ENCODE measurements at places on chromosomes 3 and 15.

GRCh38 chr3:189316296-189317019 lies 144.7 kb downstream of the TPRG1 start:
- no peak for DNase-seq

- no peak for DNase-seq
Observed at GRCh38 chr15:69505956-69506556, 53.4 kb downstream of the RPLP1 start.

DNA sequence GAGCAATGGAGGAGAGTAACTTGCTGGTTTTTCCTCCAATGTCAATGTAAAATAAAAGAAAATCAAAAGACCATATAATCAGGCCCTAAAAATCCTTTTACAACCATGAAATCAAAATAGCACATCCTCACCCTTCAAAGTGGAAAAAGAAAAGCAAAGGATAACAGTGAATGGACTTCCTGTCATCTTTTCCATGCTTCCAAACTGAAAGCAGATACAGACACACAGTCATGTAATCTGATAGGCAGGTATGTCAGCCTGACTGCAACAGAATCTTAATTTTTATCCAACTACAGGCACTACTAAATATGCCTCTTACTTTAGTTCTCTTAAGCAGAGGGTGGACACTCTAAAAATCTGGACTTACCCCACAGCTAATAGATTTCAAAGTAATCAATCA lies 27.8 kb upstream of the IGDCC4 start:
- no peak for DNase-seq

DNA sequence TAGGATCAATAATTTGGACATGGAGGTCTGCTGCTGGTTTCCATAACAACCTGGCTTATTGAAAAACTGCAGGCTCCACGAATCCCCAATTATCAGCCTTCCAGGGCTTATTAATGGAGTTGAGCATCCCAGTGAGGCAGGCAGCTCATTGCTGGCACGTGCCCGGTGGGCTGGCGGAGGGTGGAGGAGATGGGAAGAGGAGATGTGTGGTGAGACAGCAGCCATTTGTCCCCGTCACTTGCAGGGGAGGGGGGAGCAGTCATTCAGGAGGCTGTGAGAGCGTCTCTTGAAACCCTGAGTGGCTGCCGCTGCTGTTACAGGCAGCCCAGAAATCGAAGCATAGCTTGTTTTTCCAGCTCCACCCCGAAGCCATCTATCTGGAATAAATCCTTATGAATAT lies 70.6 kb downstream of the GAP43 start:
- DNase-seq, result no peak

DNA sequence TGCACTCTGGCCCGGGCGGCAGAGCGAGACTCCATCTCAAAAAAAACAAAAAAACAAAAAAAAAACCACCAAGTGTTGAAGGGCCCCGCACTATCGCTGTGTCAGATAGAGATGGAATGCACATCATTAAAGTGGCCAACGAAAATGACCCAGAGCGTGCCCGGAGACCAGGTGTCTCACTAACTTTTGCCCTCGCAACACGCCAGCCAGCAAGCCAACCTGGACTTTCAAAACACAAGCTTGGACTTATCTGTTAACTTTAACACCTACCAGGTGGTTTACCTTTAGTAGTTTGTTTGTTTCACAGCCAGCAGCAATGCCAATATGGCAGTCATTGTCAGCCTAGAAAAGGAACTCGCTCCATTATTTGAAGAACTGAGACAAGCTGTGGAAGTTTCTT lies 28.6 kb downstream of the FAM174B start:
- DNase-seq, result no peak

GRCh38 chr15:77597804-77598453 lies 34.8 kb downstream of the LINGO1 start:
- DNase-seq, result no peak

DNA sequence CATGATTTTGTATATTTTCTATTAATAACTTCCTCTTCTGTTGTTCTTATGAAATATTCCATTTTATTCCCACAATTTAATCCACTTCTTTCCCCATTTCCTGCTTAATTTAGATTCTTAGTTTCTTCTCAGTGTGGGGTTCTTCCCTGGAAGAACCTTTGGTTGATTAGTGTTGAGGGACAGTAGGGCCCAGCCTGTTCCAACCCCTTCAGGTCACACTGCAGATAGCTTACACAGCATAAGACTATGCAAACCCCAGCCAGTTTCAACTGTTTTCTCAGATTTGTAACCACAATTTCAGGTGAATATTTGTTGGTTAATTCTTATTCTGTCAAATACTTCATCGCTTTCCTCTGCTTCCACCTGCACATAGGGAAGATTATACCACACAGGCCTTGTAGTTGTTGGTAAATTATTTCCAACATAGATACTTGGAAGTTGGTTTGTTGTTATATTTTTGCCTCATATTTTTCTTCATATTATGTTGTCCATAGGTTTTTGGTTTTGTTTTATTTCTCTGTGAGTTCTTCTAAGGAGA lies 34.7 kb downstream of the AADACL2 start:
- no peak for DNase-seq

DNA sequence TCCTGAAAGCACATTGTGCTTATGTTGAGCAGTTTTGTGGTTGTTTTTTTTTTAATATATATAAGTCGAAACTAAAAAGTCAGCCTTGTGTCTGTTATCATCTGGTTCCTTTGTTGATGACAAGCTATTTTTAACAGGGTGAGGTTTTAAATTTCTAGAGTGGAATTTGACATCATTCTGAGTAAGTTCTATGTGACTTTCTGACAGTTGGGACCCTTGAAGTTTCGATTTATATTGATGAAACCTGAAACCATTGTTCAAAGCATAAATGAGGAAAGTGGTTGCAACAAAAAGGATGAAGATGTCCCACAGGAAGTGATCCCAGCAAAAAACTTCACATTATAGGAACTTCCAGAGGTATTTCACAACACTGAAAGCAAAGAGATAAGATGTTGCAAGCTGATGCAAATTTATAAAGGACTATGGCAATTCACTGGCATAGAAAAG lies 94.0 kb downstream of the CYP19A1 start:
- no peak for DNase-seq

GRCh38 chr3:115350606-115351005 lies 203.5 kb upstream of the ZBTB20 start:
- DNase-seq, result no peak

DNA sequence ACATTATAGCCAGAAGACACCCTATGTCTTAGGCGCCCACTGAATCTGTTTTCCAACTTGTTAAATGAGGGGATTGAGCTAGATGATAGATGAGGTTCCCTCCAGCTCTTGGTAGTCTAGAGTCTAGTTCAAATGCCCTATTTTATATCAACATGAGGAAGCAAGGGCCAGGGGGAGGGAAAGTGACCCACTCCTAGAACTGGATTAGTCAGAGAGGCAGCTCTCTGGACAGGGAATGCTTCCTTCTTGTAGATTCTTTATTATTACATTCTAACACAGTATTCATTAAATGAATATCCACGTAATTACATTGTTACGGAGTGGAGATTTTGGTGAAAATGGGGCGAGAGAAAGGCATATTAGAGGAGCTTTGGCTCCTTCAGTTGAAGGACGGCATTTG lies 89.5 kb downstream of the RAD18 start:
- DNase-seq, result no peak
